ENCODE measurements at places on chromosomes 1 and 21. TPM values are rescaled to one million over a fixed set of nuclear protein-coding genes. Genes with fewer than 3 reads are reported as not detected.

- no peak for DNase-seq
These were observed 5.4 kb upstream of the COQ8A start for GRCh38 chr1:226934483-226935237.

DNA sequence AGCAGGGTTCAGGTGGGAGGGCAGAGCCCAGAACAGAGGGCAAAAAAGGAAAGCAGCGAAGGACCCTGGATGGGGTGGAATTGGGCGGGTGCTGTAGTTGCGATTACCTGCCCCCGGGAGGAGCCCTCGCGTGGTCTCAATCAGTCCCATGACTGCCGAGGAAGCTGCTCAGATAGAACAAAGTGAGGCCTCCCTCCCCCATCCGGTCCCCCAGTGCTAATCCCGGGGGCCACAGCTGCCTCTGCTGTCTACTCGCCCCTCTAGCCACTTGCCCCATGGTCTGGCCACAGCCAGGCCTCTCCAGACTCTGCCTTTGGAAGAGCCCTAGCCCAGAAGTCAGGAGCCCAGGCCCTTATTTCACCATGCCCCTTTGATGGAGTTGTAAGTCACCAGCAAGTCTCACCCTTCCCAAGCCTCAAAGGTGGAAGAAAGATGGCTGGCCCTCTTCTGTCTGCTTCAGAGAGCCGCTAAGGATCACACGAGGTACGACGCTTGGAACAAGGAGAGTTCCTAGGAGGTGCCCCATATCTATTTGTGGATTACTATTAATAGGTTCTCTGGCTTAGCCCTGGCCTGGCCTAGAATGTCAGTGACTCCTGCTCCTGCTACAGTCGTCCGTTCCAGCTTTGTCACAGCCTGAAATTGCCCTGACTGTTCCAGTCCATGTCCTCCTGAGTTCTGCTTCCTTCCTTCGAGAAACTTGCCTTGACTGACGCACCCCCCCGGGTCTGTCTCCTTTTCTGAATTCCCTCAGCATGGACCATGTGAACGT, 16.4 kb downstream of the ECHDC2 start:
- DNase-seq, result peak; percentile 73

GRCh38 chr1:221697923-221698425, 43.9 kb downstream of the DUSP10 start:
- DNase-seq, result no peak

DNA sequence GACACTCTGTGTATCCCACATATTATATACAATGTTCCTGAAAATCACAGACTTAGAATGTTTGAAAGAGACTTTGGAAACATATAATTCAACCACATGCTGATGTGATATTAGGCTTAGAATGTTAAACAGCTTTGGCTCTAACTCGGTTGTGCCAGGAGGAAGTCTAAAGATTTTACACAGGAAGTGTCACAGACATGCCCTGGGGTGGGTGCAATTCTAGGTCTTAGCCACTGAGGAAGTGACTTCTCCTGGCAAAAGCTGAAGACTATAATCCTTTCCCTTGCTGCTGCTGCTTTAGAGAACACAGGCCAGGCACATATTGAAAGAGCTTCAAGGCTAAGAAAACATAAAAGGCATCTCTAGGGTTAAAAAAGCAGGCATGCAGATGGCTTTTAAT, 51.0 kb downstream of the RPL5 start:
- DNase-seq, result no peak

The CAPN8 gene
- polyA plus RNA-seq, result not detected

- peak; percentile 93 for DNase-seq
These were observed 27.5 kb downstream of the ARID1A start for GRCh38 chr1:26723013-26723991.

- DNase-seq, result peak; percentile 90
These were observed at the start of gene PACC1 for GRCh38 chr1:212414328-212415106. PACC1 (minus strand) TSS chr1:212414886; CDS start chr1:212414757, 129 bp downstream.

The MNDA gene
- 1.8 TPM for polyA plus RNA-seq

GRCh38 chr1:206940588-206940936, 5.7 kb downstream of the PIGR start:
- DNase-seq, result no peak

DNA sequence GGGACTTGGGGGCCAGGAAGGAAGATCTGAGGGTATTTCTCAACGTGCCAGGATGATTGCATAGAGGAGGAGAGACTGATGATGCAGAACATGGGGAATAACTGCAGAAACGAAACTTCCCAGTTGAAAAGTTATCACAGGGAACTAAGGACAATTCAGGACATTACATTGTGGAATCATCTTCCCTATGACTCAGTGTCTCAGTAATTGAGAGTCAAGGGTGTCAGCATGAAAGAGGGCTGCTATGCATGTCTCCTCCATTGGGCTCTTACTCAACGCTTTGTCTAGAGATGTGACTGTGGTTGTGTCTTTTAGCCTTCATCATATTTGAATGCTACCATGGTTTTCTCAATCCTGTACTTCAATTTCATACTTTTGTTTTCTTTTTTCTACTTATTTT, 48.9 kb upstream of the PTGFR start:
- no peak for DNase-seq

GRCh38 chr1:170044187-170044586, 30.3 kb downstream of the KIFAP3 start:
- no peak for DNase-seq

DNA sequence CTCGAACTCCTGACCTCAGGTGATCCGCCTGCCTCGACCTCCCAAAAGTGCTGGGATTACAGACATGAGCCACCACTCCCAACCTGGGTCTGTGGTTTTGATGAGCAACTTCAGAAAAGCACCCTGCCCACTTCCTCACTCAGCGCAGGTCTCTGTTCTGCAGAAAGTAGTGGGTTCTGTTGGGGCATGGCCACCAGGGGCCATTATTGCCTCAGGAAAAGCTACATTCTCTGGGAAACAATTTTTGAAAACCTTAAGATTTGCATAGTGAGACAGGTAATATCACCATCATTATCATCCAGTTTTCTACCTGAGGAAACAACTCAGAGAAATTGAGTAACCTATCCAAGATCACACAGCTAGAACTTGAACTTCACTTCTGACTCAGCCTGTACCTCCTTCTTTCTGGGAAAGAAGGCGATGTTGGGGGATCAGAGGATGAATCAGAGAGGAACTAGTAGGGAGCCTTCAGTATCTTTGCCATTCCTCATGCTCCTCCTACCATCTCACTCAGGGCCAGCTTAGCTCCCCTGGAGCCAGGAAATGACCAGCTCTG, 7.1 kb upstream of the NES start:
- no peak for DNase-seq

DNA sequence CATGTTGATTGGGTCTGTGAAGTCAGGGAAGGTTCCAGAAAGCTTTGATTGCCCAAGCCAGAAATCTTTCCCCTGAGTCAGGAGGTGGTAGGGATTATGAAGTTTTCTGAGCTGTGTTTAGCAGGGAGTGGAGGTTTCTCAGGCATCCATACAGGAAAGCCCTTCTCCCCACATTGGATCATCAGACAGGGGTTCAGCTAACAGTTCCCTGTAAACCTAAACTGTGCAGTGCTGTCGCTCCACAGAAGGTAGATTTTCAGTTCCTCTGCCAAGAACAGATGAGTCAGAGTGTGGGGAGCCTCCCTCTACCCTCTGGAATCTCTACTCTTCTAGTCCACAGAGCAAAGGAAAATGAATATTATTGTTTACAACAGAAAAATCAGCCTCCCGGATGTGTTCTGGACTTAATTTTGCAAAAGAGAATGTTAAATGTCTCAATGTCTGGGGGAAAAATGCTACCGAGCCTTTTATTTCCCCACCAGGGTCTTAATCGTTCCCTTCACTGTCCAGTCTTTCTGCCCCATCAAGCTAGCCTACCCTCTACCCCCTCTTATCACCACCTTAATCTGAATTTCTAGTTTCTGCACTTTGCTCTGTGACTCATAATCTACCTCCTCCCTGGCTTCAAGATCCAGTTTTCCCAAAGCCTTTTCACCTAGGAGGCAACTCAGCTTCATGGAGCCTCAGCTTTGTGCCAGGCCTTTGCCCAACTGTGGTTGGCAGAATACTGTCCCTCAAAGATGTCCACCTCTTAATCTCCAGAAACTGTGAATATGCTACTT, 355.6 kb downstream of the PRDM2 start:
- DNase-seq, result no peak

GRCh38 chr1:2135441-2135841, 59.1 kb downstream of the FAAP20 start:
- DNase-seq, result peak; percentile 83

The RXRG gene
- polyA plus RNA-seq, result 0.91 TPM

GRCh38 chr21:35922618-35923017, 137.7 kb downstream of the SETD4 start:
- no peak for DNase-seq

DNA sequence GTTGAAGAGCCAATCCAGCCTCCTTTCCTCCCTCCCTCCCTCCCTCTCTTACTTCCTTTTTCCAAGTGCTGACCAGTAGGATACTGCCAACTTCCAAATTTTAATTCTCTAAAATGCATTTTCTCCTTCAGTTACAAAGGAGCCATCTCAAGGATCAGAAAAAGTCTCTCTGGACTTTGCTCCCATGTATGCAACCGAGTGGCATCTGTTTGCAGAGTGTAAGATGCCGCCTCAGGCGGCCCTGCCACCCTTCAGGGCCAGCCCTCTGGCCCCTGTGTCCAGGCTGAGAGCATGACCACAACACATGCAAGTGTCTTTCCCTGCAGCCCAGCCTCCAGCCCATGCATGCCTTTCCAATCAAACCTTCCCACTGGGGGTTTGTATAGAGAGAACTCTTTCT, 205.3 kb upstream of the RAB4A start:
- no peak for DNase-seq

The OLIG2 gene
- polyA plus RNA-seq, result not detected

DNA sequence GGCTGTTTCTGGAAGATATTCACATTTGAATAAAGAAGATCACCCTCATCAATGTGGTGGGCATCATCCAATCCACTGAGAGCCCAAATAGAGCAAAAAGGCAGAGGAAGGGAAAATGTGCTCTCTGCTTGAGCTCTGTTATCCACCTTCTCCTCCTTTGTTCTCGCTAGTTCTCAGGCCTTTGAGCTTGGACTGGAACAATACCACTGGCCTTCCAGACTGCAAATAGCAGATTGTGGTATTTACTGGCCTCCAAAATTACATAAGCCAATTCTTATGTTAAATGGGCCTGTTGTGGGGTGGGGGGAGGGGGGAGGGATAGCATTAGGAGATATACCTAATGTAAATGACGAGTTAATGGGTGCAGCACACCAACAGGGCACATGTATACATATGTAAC, 219.3 kb downstream of the C1orf94 start:
- no peak for DNase-seq

The OR2L2 gene
- not detected for polyA plus RNA-seq

The C1QTNF12 gene
- 0.93 TPM for polyA plus RNA-seq

GRCh38 chr1:113140588-113141446, 67.8 kb downstream of the LRIG2 start:
- DNase-seq, result no peak

DNA sequence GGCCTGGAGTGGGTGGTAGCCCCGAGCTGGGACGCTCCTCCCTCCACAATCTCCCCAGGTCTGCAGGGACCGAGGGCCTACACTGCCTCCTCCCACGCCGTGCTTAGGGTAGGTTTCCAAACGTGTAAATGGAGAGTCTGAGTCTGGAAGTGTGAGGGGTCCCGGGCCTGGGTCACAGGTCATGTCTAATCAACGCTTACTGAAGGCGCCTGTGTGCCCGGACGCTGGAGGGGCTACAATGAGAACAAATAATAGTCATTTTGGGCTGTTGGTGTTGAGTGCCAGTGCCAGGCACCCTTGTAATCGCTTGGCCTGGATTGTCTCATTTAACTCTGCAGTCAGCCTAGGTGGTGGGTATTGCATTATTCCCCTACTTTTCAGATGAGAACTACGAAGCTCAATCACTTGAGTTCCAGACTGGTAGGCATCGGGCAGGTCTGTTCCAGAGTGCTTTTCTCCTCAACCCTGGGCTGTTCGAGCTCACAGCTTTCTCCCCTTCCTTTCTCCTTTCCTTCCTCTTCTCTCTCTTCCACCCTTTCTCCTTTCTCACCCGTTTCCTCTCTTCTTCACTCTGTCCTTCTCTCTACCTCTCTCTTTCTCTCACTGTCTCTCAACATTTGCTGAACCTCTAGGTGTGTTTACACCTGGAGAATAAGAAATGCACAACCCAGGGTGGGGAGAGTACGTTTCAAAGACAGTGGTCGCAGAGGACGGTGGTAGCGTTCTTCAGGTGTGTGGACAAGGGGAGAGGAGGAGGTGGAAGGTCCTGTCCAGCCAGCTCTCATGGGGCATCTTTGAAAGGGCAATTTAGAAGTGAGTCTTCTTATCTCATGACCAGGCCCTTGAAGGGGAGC, 883 bp downstream of the SLC66A1 start:
- DNase-seq, result no peak

The PAQR7 gene
- polyA plus RNA-seq, result 1.3 TPM

DNA sequence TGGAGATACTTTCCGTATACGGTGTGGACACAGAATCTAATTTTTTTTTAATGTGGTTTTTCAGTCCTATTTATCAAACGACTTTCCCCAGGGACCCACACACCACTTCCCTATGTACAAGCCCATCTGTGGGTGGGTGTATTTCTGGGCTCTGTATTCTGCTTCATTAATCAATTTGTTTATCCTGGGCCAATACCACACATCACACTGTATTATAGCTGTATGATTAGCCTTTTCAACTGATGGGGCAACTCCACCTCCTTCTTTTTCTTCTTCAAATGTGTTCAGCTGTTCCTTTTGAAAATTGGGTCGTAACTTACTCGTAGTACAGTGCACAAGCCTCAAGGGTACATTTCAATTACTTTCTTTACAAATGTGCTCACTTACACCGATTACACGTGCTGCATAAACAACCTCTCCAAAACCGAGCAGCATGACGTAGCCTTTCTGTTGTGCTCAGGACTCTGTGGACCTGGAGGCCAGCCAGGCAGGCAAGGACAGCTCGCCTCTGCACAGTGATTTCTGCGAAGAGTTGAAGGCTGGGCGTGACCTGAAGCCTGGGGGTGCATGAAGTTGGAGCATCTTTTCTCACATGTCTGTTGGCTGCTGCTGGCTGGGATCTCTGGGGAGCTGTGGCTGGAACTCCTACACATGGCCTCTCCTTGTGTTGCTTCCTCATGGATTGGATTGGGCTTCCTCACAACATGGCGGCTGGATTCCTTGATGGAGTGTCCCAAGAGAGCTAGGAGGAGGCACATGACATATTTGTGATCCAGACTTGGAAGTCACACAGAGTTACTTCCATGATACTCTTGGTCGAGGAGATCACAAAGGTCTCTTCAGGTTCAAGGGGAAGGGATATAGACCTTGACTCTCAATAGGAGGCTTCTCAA, 126.5 kb downstream of the CRYAA start:
- no peak for DNase-seq

The GPR37L1 gene
- 0.04 TPM for polyA plus RNA-seq

The PRRX1 gene
- polyA plus RNA-seq, result 27.7 TPM

GRCh38 chr1:157893686-157894085, 52.1 kb upstream of the CD5L start:
- no peak for DNase-seq

The ZNF593OS gene
- not detected for polyA plus RNA-seq

- no peak for DNase-seq
These were observed 190.1 kb downstream of the HIVEP3 start for GRCh38 chr1:41728403-41729202.

Data from heart left ventricle (tissue), 16 donors.